ENCODE measurements at places on chromosomes 2 and 18.
A peak's percentile ranks its signal among the peaks of the same experiment; 100 is the strongest.

GRCh38 chr18:21602299-21602587 lies 1.7 kb upstream of the ESCO1 start:
- no peak for DNase-seq

DNA sequence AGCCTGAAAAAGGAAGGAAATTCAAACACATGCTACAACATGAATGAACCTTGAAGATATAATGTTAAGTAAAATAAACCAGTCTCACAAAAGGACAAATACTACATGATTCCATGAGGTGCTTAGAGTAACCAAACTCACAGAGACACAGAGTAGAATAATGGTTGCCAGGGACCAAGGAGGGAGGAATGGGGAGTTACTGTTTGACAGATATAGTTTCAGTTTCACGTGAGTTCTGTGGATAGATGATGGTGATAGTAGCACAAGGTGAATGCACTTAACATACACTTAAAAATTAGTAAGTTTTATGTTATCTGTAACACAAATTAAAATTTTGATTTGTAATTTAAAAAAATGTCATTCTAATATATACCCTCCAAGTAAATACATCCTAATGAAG lies 106.9 kb upstream of the ACVR1C start:
- no peak for DNase-seq

DNA sequence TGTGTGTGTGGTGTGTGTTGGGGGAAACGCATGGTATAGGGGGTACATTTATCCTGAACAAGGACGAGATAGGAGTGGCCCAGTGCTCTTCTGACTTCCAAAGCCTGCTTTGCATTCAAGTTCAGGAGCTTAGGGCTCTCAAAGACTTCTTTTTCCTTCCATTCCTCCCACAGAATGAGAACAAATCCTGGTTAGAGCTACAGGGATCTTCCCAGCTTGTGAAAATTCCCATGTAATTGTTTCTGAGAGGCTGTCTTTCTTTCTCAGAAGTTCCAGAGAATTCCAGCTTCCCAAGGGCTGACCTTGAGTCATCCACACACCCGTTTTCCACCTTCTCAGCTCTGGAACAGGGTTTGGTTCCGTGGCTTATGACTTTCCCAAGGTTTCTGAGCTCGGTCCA lies 38.9 kb downstream of the FASTKD2 start:
- no peak for DNase-seq

DNA sequence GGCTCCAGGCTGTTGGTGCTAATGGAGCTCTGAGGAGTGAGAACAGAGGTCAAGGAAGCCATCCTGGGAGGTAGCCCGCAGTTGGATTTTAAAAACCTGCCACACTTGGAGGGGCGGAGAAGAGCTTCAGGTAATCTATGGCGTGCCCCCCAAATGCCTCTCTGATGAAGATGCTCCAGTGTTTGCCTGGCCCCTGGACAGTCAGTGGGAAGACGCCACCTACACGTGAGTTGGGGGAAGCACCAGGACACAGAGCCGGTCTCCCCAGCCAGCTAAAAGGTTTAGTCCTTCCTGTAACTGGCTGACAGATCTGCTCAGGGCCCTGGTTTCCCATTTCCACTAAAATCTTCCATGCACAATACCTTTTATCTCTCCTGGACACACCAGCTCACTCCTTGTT lies 225.0 kb downstream of the TTC32 start:
- no peak for DNase-seq

GRCh38 chr2:71071681-71072398 lies 3.4 kb downstream of the NAGK start:
- no peak for DNase-seq

DNA sequence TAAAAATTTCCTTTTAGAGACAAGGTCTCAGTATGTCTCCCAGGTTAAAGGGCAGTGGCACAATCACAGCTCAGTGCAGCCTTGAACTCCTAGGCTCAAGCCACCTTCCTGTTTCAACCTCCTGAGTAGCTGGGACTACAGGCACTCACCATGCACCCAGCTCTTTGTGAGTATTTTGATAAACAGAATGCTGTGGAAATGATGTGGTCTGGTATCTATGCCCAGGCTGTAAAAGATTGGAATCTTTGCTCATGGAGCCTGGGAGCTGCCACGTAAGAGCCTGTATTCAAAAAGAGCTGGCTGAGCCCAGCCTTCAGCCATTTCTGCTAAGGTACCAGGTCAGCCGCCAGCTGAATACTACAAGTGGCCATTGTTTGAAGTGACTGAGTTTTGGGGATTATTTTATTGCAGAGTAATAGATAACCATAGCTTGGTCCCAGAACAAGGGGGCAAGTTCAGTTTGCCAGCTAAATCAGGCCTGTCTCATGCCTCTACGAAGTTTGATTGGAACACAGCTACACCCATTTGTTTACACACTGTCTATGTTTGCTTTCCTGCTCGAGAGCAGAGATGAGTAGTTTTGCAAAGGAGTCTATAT lies 21.3 kb upstream of the ARL5A start:
- DNase-seq: no peak

DNA sequence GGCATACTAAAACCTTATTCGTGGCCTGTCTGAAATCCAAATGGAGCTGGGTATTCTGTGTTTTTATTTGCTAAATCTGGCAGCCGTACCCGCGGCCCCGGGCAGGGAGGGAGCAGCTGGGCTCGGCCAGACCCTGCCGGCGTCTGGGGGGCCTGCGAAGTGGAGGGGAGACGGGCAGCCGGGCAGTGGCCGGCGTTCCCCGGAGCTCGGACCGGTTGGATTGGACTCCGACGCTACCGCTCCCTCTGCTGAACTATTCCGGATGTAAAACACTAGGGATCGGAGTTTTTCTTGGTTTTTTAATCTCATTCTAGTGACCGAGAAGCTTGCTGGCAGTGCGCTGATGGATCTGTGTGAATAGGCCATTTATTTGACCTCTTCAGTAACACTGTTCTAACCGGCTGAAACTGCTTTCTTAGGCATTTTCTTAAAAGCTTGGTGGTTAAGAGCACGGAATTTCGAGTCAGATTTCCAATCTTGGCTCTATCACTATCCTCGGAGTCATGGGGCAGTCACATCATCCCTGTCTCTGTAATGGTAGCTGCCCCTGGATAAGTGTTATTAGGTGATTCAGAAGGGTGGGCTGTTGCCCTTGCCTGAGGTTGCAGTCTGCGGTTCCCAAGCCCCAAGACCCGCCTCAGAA lies 694 bp downstream of the UNC50 start:
- DNase-seq: peak; percentile 38

- no peak for DNase-seq
Observed at GRCh38 chr2:177329064-177329463, 63.5 kb upstream of the AGPS start.

DNA sequence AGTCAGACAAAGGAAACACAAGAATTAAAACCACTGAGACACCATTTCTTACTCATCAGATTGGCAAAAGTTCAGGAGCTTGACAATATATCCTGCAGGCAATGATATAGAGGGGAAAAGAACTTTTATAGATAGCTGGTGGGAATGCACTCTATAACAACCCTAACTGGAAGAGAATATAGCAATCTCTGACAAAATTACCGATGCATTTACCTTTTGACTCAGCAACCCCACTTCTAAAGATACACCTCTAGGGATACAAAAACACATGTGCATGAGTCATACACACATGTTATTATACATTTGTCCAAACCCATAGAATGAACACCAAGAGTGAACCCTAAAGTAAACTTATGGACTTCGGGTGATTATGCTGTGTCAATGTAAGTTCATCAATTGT lies 79.4 kb upstream of the SRD5A2 start:
- no peak for DNase-seq

DNA sequence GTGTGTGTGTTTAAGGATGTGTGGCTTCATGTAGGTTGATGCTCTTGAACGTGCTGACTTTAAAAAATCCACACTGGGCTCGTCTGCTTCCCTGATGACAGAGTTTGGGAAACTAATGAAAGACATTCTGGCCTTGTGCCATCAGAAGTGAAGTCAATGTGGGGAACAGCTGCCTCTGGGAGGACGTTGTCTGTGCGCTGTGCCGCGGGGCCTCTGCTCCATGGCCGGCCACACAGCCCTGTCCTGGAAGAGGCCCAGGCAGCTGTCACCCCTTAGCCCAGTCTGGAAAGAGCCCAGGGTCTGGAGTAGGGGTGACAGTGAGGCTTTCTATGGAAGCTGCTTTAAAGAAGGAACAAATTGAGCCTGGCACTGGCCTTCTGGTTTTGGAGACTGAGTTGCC lies 155.8 kb downstream of the SH3RF3 start:
- peak; percentile 76 for DNase-seq

GRCh38 chr18:43405097-43405496 lies 127.8 kb upstream of the SYT4 start:
- no peak for DNase-seq

- DNase-seq: no peak
Observed at GRCh38 chr18:74155276-74155675, 7.0 kb downstream of the TIMM21 start.

DNA sequence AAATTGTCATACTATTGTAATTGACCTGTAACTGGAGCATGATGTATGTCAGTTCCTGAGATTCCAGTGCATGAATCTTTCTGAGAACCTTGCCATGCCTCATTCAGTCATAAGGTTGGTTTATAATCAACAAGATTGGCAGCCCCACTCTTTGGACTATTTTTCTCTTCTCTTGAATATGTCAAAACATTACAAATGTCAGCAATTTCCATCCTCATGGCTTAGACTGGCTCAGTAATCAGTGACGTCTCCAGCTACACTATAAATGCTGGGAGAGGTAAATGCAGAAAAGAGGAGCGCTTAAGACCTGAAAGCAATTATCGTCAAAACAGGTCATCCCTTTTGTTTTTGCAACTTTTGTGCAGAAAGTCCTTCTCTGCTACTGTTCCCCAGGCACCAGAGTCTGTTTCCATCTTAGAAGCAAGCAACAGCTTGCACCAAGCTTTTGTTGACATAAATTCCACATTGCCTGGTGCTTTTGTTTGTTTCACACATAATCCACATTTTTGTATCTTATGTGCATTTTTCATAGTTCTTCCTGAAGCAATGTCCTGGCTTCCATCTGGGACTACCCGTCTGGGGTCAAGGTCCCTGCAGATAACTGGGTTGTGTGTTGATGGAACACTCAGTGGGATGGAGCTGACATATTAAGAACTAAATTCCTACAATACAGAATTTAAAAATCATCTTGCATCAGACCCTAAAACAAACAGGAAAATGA lies 149.8 kb downstream of the OSR1 start:
- no peak for DNase-seq

- DNase-seq: no peak
Observed at GRCh38 chr2:19068206-19068605, 290.2 kb downstream of the OSR1 start.

- DNase-seq: no peak
Observed at GRCh38 chr2:100327742-100328141, 5.4 kb upstream of the LONRF2 start.

- no peak for DNase-seq
Observed at GRCh38 chr2:184971546-184972068, 373.3 kb downstream of the ZNF804A start.

DNA sequence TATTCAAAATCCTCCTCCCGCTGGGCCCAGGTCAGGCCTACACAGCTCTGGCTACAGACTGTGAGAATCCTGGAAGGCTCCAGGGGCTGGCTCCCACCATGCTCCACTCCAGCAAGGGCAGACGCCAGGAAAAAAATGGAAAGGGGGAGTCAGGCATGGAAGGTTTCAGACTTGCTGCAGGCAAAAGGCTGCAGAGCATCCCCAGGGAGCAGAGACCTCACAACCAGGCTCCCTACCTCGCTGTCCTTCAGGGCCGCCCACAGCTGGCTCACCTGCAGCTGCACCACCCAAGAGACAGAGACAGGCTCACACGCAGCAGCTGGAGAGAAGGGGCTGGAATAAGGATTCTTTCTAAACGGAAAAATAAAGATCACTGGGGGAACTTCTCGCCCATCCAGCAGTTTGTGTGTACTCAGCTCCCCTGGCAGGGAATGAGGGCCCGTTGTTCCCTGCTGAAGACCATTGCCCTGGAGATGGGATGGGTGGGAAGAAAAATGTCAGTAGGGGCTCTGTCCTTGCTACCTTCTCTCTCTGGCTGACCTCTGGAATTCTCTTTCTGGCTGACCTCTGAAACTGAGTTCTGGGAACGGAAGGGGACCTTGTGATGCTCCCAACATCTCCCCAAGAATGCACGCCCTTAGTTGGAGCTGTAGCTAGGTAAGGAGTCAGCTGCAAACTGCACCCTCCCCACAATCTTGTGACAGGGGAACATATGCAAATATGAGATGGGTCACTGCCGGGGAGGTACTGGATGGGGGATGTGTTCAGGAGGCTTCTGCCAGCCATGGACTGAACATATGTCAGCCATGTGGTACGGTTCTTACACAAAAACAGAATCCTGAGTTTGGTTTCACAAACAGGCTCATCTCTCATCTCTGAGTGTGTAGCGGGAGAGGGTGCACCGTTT lies 34.5 kb downstream of the BCL2 start:
- no peak for DNase-seq

- no peak for DNase-seq
Observed at GRCh38 chr2:68426848-68427579, 40.1 kb downstream of the FBXO48 start.

- no peak for DNase-seq
Observed at GRCh38 chr18:49377742-49378141, 82.7 kb downstream of the DYM start.

GRCh38 chr18:48419277-48420022 lies 10.3 kb upstream of the ZBTB7C start:
- DNase-seq: no peak

- DNase-seq: no peak
Observed at GRCh38 chr2:48771241-48772014, 15.9 kb upstream of the LHCGR start.

- DNase-seq: no peak
Observed at GRCh38 chr2:133954636-133955035, 299.2 kb upstream of the MGAT5 start.

DNA sequence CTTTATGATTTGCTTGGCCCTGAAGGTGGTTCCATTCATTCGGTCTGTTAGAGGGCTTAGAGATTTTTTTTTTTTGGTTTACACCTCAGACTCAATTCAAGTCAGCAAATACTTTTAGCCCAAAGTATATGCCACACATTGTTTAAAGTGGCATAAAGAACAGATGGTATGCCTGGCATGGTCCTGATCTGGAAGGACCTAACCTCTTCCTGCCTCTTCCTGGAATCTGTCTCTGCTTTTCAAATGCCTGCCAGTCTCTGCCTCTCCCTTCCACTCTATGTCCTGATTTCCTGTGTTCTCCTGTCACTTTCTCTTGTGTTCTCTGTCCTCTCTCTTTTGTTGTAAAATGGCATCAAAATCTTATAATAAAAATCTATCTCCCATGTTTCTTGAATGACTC lies 158.0 kb downstream of the ANKRD30B start:
- DNase-seq: no peak

DNA sequence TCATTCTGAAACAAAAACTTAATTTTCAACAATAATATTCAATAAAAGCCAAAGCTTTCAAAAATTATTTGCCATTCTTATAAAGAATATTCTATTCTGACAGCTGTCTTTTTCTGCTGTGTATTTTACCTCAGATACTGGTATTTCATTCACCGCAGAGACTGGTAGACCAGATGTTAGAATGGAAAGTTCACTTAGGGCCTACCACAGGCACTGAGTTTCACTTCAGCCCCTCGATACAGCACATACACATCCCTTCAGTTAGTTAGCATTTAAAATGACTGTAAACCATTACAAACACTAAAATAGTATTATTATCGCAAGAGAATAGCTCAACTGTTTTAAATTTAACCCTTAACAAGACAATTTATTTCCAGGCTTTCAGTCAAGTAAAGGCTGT lies 24.2 kb upstream of the GATA6 start:
- DNase-seq: no peak

Data from left ventricle myocardium superior (tissue), 1 donor.